Activated CD4-positive, alpha-beta T cell treated with anti-CD3 and anti-CD28 coated beads, Interleukin-2, amount 50 U/mL, for 48 hours (primary cell): ENCODE measurements at places on chromosomes 11 and 22.

DNA sequence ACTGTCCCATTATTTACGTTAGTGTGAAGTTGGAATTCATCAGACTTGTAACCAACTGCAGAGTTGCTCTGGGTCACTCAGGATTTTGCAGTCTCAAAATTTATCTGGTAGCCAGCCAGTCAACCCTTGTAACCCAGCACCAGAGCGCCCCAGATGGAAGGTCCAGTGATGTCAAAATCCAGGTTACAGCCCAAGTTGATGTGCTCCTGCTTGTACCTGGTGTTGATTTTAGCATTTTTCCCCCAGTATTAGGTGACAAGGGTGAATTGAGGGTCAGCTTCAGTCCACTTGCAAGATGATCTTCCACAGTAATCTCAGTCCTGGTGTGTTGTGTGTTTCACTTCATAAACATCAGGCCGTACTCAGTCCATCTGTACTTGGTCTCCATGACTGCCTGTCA, 7.5 kb downstream of the TIMM10B start:
- DNase-seq: no peak

DNA sequence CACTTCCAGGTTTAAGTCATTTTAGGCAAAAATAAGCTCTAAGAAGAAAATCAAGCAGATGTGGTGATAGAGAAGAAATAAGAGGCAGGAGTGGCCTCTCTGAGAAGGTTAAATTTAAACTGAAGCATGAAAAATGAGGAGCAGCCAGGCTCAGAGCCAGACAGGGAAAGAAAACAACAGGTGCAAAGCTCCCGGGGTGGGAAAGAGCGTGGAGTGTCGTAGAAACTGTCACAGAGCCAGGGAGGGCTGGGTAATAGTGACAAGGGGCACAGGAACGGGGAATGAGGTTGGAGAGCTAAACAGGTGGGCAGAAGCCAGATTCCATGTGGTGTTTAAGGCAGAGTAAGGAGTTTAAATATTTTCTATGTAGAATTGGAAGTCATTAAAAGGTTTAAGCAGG, 132.1 kb upstream of the BLID start:
- no peak for DNase-seq

DNA sequence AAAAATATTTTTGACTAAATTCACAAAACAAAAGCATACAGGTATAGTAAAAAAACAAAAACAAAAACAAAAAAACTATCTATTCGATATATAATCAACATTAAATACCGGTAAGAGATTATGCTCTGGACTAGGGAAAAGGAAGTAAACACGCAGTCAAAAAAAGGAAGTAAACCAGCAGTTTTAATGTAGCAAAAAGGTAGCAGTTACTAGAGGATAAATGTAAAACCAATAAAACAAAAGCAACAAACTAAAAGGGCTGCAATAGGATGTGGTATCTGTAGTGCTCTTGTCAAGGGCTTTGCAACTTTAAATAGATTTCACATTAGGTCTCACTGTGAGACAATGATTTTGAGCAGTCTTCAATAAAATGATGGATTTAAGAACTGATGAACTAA, 2.4 kb downstream of the TRIM22 start:
- no peak for DNase-seq

DNA sequence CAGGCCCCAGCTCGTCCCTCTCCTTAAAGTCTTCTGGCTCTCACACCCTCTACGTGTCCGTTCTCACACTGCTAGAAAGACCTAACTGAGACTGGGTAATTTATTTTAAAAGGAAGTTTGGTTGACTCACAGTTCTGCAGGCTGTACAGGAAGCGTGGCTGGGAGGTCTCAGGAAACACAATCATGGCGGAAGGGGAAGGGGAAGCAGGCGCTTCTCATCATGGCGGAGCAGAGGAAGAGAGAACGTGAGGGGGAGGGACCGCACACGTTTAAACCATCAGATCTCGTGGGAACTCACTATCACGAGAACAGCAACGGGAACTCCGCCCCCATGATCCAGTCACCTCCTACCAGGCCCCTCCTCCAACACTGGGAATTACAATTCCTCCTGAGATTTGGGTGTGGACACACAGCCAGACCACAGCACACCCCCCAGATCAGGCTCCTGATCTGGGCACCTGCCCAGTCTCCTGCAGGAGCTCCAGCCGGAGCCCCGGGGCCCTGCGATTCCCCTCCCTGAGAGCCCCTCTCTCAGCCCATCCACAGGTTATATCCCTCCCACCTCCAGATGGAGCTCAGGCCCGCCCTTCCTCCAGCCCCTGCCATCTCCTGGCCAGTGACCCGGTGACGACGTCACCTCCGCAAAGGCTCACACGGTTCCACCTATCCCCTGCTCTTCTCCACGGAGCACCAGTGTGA, 170.2 kb downstream of the BRD1 start:
- DNase-seq: peak; percentile 78

DNA sequence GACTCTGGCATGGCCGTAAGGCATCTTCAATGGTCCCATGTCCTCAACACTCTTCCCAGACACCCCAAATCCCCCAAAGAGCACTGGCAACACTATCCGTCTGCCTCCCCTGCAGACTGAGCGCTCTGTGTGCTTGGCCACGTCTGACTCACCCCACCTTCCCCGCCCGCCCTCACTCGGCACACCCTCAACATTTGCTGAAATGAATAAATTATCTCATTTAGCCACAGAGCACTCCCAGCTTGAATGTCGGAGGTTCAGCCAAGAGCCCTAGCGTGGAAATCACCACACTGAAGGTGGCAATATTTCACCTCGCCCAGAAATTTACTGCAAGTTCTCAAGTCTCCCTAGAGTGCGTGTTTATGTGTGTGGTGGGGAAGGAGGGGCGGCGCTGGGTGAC, 46.6 kb upstream of the TCF20 start:
- peak; percentile 57 for DNase-seq

DNA sequence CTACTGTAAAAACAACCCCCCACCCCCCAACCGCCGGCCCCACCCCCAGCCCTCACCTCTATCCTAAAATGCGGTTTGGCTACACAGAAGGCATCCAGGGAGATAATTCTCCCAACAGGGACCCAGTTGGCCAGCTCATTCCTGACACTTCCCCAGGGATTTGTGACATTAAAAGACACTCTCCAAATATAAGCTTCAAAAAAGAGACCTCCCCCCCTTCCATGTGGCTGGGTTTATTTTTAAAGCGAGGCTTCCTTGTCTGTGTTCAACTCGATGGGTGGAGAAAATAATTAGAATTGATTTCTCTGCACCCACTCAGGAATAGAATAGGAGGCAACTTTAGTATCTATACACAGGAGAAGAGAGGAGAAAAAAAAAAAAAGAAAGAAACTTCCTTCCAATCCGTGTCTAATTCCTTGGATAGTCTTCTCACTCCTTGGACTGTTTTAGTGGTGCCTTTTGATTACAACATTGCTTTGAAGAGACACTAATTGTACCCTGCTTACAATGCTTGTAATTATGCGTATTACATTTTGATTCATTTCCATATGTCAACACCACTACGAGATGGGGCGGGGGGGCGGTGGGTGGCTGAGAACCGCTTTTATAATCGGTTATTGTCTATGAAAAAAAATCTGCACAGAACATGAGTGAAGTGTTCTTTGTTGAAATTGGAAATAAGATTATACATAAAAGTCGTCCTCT, 500.4 kb downstream of the MIAT start:
- no peak for DNase-seq

- DNase-seq: no peak
Measured at GRCh38 chr11:9330387-9331384, 16.3 kb upstream of the TMEM41B start.

- no peak for DNase-seq
Measured at GRCh38 chr11:7300281-7300680, 48.6 kb downstream of the SYT9 start.

GRCh38 chr11:100575860-100576717, 111.0 kb upstream of the ARHGAP42 start:
- no peak for DNase-seq

DNA sequence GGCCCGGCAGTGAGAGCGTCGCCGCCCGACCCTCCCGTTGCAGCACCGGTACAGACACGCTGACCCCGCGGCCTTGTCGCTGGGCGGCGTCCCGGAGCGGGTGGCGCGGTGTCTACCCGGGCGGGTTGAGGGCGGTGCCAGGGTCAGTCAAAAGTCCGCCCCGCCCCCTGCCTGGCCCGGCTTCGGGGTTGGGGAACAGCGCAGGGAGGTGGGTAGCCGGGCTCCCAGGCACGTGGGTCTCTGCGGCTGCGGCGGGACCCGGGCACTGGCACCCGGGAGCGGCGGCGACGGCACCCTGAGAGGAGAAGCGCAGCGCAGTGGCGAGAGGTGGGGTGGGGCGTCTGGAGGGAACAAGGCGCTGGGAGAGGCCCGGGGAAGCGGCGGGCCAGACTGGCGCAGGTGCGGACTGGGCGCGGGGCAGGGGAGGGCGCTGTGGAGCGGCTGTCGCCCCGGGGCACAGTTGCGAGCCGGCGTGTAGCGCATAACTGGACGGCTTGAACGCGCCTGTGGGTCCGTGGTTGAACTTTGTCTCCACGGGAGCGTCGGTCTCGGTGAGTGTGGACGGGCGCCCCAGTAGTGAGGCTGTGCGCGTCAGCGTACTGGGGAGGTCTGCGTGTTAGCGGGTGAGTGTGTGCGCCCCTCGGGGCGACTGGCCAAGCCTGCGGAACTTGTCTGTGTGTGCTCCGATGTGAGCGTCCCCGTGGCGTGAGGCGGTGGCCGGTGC, at the start of gene P2RY2:
Gene P2RY2 (plus strand): TSS at position 176 of the 724 bp plus-strand sequence. CDS start 15,879 bp downstream, outside the sequence.
- DNase-seq: peak; percentile 58

DNA sequence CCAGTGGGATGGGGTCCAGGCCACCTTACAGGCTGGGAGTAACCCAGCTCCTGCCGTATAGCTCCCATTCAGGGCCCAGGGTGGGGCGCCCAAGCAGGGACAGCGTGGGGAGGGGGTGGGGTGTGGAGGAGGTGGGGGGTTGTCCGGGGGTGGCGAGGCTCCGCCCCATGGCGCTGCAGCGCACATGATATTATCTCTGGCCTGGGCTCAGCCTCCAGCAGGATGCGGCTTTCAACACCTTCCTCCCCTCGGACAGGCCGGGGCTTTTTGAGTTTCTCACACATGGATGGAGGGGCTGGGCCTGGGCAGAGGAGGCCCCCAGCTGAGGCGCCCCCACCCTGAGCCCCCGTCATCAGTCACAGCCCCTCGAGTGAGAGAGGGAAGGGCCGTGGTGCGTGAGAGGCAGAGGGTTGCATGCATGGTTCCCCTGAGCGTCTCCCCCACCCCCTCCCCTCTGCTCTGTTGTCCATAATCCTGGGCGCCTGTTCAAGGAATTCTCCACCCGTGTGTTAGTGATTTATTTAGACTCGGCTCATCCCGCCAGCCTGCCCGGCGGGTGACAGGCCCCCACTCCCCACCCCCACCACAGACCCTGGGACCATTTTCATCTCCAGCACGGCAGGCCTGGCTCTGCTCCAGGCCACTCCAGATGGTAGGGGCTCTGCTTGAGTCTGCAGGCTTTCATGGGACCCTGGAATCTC, 44.9 kb downstream of the WNT11 start:
- DNase-seq: no peak

GRCh38 chr22:30968015-30968923, at the start of gene MORC2:
Gene MORC2 (minus strand): TSS chr22:30968774. CDS start chr22:30967889, 885 bp downstream.
- no peak for DNase-seq

DNA sequence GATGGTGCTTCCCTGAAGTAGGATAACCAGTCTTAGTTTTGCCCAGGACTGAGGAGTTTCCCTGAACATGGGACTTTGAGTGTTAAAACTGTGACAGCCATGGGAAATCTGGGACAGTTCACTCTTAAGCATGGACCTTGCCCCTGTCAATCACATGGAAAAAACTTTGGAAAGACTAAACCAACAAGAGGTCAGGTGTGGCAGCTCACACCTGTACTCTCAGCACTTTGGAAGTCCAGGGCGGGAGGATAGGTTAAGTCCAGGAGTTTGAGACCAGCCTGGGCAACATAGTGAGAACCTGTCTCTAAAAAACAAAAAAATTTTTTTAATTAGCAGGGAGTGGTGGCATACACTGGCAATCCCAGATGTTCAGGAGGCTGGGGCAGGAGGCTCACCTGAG, 3.3 kb upstream of the AMBRA1 start:
- no peak for DNase-seq

GRCh38 chr11:98036810-98037209, 983.9 kb upstream of the CNTN5 start:
- no peak for DNase-seq

DNA sequence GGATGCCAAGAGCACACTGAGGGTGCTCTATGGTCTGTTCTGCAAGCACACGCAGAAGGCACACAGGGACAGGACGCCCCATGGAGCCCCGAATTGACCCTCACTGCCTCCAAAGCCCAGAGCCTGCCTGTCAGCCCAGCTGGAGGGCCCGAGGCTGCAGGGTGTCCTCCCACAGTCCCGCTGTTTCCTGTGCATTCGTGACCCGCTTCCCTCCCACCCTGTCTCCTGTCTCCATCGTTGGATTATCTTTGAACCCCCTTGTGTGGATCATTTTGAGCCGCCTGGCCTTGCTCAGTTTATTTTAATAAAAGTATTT, 25.6 kb downstream of the PARVG start:
- no peak for DNase-seq

DNA sequence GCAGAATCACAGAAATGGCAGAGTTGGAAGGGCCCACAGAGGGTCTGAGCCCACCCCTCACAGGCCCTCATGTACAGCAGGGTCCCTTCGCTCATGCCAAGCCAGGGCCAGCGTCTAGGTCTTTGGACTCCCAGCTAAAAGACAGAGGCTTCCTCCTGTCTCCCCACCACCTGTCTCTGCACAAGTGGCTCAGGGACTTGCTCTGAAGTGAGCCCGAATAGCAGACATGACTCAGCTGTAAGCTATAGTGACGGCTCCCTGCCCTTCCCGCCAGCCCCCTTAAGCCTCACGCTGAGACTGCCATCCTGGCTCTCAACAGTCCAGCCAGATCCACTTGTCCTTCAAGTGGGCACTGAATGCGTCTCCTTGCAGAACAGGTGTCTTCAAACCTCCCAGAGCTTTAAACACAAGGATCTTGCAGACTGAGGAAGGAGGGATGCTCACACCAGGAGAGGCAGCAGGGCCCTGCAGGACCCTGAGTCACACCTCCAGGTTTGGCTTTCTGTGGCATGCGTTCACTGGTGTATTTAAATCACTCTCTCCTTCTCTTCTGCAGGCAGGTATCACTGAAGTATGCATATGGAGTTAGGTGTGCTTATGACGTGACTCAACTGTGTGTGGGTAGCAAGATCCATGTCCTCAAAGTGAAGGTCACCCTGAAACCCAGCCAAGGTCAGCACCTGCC, 154.9 kb downstream of the CACNA1I start:
- no peak for DNase-seq

GRCh38 chr11:96567176-96567575, 177.4 kb downstream of the JRKL start:
- no peak for DNase-seq

GRCh38 chr11:119285431-119285830, 31.5 kb downstream of the MCAM start:
- no peak for DNase-seq

DNA sequence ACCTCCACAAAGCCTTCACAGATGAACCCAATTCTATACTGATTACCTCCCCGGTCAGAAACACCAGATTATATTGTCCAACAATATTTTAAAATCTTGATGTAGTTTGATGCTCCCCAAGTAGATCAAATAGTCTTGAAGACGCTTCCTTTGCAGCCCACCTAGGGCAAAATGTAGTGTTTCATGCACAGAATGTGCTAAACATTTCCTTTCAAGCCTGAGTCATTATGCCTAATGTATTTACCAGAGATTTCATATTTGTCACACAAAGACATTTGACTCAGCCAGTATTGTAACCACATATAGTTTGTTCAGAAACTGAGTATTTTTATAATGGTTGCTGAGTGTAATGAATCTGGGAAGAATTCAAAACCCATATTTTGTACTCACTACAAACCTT, 1396.8 kb downstream of the LRRC4C start:
- no peak for DNase-seq
